ENCODE measurements at places on chromosomes 6 and 20.

DNA sequence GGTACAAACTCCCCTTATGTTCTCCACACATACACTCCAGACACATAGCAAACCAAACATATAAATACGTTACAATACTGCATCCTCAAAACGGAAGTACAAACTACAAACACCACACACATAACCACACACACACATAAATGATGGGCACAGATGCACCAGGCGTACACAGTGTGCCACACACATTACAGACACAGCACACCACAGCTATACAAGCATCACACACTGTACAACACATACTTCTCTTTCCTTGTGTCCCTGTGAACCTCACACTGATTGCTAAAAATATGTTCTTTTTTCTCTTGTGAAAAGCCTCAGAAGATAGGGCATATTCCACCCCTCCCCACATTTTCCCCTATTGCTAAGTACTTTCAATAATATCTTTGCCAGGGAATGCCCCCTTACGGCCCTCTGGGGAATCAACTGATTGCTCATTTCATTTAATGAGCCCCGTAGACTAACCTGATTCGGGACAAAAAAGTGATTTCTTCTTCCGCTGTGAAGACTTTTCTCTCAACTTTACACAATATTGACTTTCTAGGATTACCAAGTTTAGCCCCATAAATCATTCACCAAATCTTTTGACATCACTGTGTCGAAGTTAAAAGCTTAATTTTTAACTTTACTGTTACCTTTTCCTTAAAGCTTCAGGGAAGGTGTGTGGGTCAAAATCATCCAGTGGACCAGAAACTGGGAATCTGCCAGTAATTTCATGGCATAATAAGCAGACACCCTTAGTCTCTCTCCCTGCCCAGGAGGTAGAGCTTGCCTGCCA is at the start of gene SLC17A1:
SLC17A1 (minus strand) TSS at position 521 of the 775 bp plus-strand sequence. CDS start 1,495 bp downstream, outside the sequence.
- H3K36me3 ChIP-seq, result no peaks in the 10 kb centered on the region
- no peak within 1 kb of the TSS for H3K4me3 ChIP-seq
- peaks cover 21% of the 10 kb centered on the region for H3K27me3 ChIP-seq

DNA sequence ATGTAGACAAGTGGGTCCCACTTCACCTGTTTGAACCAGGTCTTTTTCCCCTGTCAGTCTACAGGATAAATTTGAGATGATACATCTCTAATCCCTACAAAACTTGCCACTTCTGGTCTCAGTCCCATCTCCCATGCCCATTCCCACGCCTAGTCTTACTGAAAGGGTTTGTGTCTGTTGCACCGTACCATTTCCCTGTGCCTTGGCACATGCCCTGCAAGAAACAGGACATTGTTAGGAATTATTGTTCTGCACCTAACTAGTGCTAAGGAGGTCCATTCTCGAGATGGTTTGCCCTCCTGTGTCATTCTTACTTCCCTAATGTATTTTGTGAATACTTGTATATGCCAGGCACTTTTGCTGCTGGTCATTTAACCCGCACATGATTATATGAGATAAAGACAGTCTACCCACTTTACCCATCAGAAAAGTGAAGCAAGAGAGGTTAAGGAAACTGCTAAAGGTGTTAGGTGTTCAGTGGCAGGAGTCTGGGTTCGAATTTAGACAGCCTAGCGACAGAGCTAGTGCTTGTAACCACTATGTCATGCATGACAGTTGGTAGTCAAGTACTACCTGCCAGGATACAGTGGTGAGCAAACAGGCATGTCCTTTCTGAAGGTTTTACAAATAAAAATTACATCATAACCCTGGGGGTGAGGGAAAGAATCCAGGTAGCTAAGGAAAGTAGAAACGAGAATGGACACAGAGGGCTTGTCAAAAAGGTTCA is 12.7 kb downstream of the FAM217A start:
- no peak for ATAC-seq
- no peak overlapping the region for H3K4me3 ChIP-seq
- H3K4me1 ChIP-seq, result no peaks in the 10 kb centered on the region
- no peaks in the 10 kb centered on the region for H3K27me3 ChIP-seq
- peaks cover 51% of the 10 kb centered on the region for H3K36me3 ChIP-seq
- no peak overlapping the region for H3K27ac ChIP-seq

DNA sequence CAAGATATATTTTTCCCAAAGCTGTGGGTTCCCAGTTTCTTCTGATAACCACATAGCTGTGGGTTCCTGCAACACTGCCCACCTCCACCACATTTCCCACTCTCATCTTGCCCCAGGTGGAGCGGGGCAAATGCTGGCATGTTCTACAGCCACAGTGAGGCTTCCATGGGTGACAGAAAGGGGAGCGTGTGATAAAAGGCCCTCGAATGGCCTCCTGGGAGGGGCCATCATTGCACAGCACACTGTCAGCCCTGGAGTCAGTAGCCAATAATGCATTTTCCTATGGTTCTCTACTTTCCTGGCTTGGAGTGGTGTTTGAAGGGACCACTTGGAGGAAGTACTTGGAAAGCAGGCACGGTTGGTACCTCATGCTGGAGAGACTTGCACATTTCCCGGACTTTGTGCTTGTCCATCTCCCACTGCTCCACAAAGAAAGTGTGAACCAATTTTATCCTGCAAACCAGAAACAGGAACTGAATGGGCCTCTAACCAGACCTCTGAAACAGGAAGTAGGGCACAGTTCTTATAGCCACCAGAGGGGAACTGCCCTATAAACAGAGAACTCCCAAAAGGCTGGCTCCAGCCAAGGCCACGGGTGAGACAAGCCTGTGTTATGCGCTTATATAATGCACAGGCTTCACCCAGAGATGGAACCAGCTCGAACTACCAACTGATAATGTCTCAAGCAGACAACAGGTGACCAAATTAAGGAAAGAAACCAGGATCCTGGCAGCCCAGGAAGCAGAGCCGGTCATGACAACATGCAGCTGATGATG is 8.6 kb downstream of the MAP3K5 start:
- no peak for ATAC-seq
- peaks cover 51% of the 10 kb centered on the region for H3K4me1 ChIP-seq
- peak overlapping the region; percentile 97 for H3K4me3 ChIP-seq
- H3K27ac ChIP-seq, result peak overlapping the region; percentile 91
- H3K27me3 ChIP-seq, result no peaks in the 10 kb centered on the region
- peaks cover 30% of the 10 kb centered on the region for H3K36me3 ChIP-seq

DNA sequence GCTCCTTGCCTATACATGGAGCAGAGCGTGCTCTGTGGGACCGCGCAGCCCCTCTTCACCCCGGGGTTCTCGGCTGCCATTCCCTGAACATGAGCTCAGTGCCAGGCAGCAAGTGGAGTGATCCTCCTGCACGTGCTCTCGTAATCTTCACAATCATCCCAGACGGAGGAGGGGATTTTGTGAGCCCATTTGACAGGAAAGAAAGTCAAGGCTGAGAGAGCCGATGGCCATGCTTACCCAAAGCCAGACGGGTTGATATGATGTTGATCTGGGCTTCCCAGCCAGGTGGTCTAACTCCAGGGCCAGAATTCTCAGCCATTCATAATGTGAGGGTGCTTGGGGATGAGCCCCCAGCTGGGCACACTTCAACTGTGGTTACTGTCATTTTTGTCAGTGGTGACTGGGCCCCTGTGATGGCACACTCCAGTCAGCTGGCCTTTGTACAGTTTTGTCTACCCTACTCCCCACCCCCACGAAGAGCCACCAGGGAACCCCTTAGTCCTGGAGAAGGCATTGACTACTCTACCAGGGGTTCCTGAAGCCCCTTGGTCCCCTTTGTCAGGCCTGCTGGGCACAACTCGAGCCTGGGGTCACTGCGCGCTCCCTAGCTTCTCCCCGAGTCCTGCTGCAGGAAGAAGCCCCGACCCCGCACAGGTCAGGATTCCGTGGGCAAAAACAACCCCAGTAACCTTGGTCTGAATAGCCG is 1.5 kb downstream of the APCDD1L start:
- H3K4me1 ChIP-seq, result no peaks in the 10 kb centered on the region
- H3K27me3 ChIP-seq, result peaks cover 36% of the 10 kb centered on the region
- ATAC-seq, result no peak
- H3K4me3 ChIP-seq, result no peak overlapping the region
- no peak overlapping the region for H3K27ac ChIP-seq
- H3K36me3 ChIP-seq, result no peaks in the 10 kb centered on the region

- no peaks in the 10 kb centered on the region for H3K27me3 ChIP-seq
- H3K36me3 ChIP-seq, result peaks cover 85% of the 10 kb centered on the region
- ATAC-seq, result peak; percentile 85
- peak overlapping the region; percentile 39 for H3K4me3 ChIP-seq
- H3K27ac ChIP-seq, result no peak overlapping the region
These were observed 25.7 kb downstream of the EZR start for GRCh38 chr6:158793432-158793831.

DNA sequence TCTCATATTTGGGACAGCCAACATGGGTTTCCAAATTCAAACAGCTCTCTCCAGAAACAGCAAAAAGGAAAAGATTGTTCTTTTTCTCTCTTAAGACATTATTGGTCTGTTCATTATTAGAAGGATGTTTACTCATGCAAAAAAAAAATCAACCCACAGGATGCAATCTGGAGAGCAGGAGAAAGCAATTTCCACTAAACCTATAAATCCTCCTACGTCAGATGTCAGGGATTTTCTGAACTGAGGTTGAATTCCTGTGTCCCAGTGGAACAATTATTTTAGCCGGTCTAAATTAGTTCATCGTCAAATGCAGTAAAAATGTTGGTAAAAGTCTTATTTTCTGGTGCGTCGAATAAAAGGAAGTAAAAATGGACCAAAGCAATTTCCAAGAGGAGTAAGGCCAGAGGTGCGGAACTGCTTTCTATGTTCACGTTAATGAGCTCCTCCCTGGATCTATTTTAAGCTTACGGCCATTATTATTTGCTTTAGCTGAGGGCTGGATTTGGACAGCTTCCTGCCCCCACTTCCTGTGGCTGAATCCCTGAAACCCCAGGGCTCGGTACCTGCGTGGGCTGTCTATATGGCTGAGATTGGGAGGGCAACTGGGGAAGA is at the start of gene GABRR1:
GABRR1 (minus strand) TSS at position 60 of the 612 bp plus-strand sequence; CDS start at position 24, 36 bp downstream.
- H3K4me3 ChIP-seq, result no peak within 1 kb of the TSS
- ATAC-seq, result no peak
- H3K4me1 ChIP-seq, result no peaks in the 10 kb centered on the region
- H3K27ac ChIP-seq, result no peak within 1 kb of the TSS
- H3K36me3 ChIP-seq, result no peaks in the 10 kb centered on the region

GRCh38 chr6:20068421-20068988 is 143.8 kb downstream of the MBOAT1 start:
- no peak for ATAC-seq
- no peaks in the 10 kb centered on the region for H3K4me1 ChIP-seq
- H3K36me3 ChIP-seq, result no peaks in the 10 kb centered on the region
- no peak overlapping the region for H3K4me3 ChIP-seq

DNA sequence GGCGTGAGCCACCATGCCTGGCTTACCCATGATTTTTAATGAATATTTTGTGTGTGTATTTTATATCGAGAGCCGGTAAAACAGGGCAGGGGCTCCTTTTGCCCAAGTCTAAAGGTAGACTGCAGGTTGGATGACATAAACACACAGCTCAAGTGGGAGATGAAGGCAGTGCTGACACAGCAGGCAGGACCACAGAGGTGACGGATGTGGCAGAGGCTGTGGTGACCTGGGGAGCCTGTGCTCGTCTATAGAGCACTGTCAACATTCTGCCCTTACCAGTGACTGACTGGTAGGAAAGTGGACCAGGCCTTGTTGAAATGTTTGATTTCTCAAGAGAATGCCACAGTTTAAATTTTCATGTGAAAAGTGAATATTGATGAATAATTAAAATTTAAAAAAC is 137.5 kb downstream of the ZFP64 start:
- no peak overlapping the region for H3K4me3 ChIP-seq
- no peaks in the 10 kb centered on the region for H3K27me3 ChIP-seq
- no peaks in the 10 kb centered on the region for H3K36me3 ChIP-seq
- no peaks in the 10 kb centered on the region for H3K4me1 ChIP-seq
- ATAC-seq, result peak; percentile 99

GRCh38 chr6:33740204-33740608 is 6.5 kb downstream of the IP6K3 start:
- no peak for ATAC-seq
- peaks cover 5% of the 10 kb centered on the region for H3K4me1 ChIP-seq
- H3K4me3 ChIP-seq, result no peak overlapping the region
- no peak overlapping the region for H3K27ac ChIP-seq
- H3K36me3 ChIP-seq, result no peaks in the 10 kb centered on the region

DNA sequence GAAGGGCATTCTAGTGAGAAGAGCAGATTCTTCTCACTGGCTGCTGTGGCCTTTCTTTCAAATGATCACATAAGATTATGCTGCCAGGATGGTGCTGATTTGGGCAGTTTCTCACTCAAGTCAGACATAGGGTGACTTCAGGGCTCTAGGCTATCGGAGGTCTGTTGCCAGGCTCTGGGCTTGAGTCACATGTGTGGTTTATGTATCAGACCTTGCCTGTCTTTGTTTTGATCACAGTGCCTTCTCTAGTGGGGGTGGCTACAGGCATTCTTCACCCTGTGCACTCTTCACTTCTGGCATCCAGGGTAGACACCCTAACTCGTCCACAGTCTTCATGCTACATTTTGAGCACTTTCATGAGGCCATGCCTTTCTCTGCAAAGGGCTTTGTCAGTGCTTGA is 823.7 kb upstream of the MAN1A1 start:
- no peak overlapping the region for H3K4me3 ChIP-seq
- H3K36me3 ChIP-seq, result no peaks in the 10 kb centered on the region
- ATAC-seq, result no peak
- no peaks in the 10 kb centered on the region for H3K4me1 ChIP-seq
- no peaks in the 10 kb centered on the region for H3K27me3 ChIP-seq

DNA sequence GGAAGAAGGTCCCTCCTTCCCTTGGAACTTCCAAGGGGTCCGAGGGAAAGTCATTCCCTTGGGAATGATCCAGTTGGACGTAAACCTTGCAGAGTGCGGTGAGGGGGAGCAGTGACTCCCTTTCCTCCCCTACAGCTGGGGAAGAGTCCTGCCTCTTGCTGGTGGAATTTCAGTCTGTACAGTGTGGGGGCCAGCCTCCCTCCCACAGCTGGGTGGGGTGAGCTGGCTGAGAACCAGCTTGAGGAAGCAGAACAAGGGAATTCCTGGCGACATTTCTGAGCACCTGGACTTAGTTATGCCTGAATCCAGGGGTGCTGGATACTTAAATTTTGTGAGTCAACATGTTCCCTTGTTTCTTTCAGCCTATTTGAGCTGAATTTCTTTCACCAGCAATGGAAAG is 152.0 kb downstream of the ANKRD60 start:
- no peak overlapping the region for H3K4me3 ChIP-seq
- no peak for ATAC-seq
- H3K36me3 ChIP-seq, result no peaks in the 10 kb centered on the region
- H3K27me3 ChIP-seq, result peaks cover 6% of the 10 kb centered on the region
- no peak overlapping the region for H3K27ac ChIP-seq

- no peaks in the 10 kb centered on the region for H3K27me3 ChIP-seq
- H3K27ac ChIP-seq, result peak overlapping the region; percentile 81
- H3K4me3 ChIP-seq, result peak overlapping the region; percentile 47
These were observed 44.0 kb downstream of the PANK2 start for GRCh38 chr20:3933218-3933617.

DNA sequence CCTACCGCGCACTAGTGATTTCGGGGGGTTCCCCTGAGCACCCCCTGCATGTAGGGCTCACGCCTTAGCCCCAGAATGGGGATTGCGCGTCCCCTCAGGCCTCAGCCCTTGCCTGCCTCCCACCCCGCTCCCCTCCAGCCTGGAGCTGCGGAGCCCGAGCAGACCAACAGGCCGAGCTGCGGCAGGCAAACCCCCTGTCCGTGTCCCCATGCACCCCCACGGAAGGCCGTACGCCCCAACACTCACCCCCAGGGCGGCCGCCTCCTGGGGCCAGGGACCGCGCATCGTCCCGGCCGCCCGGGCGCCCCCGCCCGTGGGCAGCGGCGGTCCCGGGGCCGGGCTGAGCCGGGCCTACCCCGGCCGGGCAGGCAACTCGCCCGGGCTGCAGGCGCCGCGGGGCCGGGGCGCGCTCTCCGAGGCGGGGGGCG is 1.2 kb upstream of the KCNB1 start:
- H3K4me1 ChIP-seq, result peaks cover 7% of the 10 kb centered on the region
- H3K4me3 ChIP-seq, result peak overlapping the region; percentile 75
- peaks cover 55% of the 10 kb centered on the region for H3K27me3 ChIP-seq

GRCh38 chr6:111761783-111762312 is 111.4 kb downstream of the FYN start:
- no peaks in the 10 kb centered on the region for H3K27me3 ChIP-seq
- peaks cover 75% of the 10 kb centered on the region for H3K4me1 ChIP-seq
